ENCODE measurements at places on chromosomes 6 and 20.

DNA sequence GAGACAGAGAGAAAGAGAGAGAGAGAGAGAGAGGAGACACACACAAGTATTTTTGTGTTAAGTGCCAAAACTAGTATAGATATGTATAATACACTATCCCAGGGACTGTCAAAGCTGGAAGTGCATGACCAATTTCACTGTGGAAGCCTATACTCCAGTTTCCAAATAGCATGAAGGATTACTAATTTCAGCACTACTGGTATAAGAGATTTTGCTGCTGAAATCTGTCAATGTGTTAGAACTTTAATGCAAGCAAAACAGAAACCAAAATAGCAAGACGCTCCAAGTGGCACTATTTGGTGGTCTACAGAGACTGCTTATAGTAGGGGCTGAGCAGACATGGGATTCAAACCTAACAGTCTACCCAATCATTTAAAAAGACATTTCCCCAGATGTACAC lies 284.8 kb downstream of the BTBD9 start:
- DNase-seq = no peak

- DNase-seq = no peak
Measured at GRCh38 chr6:109197061-109197460, 101.8 kb downstream of the CEP57L1 start.

DNA sequence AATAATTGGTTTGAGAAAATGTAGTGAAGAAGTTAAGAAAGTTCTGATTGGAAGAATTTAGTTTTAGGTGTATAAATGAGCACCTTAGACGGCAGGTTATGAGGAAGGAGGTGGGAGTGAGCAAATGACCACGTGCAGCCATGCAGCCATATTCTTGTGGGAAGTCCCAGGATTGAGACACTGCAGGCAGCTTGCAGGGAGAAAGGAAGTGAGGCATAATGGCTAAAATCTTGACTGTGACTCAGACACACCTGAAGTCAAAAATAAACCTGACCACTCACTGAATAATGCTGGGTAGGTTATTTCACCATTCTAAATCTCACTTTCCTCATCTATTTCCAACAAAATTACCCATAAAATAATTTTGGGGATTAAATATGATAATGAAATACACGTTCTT lies 16.6 kb downstream of the DSE start:
- no peak for DNase-seq

DNA sequence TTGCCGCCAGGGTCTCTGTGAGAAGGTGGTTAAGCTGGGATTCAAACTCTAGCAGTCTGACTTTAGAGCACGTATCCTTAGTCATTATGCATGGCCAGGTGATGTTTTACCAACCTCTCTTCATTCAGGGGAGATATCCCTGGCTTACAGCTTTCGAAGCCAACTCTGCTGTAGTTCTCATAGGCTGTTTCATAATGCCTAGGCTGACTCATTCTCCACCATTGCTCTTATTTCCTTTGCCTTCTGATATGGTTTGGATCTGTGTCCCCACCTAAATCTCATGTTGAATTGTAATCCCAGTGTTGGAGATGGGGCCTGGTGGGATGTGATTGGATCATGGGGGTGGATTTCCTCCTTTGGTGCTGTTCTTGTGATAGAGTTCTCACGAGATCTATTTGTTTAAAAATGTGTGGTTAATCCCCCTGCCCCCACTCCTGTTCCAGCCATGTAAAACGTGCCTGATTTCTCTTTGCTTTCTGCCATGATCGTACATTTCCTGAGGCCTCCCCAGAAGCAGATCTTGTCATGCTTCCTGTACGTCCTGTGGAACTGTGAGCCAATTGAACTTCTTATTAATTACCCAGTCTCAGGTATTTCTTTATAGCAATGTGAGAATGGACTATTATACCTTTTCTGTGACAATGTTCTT lies 94.6 kb upstream of the MAN1A1 start:
- DNase-seq = no peak

DNA sequence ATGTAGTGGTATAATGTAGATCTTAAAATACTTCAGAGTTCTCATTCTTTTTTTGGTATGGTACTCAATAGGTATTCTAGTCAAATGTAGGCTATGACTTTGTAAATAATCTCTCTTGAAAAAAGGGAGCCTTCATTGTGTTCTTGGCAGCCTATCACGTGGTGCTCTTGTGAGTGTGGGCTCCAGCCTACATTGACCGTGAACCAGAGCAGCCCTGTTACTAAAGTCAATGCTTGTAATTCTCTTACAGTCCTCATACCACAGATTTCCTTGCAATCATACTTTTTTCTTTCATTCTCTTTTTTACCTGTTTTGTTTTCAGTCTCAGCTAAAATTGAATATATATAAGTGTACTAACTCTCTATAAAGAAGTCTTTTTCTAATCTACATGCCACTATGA lies 31.1 kb downstream of the ARID1B start:
- DNase-seq = no peak

GRCh38 chr6:82984720-82985119 lies 80.9 kb downstream of the UBE3D start:
- DNase-seq = no peak

DNA sequence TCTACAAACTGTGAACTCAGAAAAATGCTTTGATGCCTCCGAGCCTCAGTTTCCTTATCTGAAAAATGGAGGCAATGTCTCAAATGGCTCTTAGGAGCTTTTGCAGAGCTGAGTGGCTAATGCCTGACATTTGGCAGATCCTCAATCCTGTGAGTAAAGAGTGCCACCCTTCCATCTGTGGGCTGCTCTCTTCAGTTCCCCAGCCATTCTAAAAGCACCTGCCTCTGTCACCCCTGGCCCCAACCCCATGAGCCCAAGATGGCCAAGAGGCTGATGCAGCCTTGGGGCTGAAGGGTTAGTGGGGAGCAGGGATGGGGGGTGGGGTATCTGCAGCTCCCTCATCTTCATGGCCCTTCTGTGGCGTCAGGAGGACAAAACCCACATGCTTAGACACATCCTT lies 14.5 kb upstream of the GUCA1A start:
- DNase-seq = no peak

DNA sequence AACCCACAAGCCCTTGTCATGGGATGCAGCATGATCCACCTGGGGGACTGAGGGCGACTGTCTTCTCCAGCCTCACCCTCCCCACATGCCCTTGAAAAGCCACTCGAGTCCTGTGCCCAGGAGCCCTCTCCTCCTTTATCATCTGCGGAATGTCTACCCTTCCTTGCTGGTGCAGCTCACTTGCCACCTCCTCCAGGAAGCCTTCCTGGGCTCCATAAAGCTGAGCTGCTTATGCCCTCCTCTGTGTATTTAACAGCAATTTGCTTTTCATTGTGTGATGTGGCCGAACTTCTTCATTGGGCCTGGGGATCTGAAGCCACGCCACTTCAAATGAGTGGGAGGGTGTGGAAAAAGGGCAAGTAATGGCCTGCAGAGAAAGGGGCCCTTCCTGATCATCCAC lies 17.8 kb upstream of the RBPJL start:
- DNase-seq = no peak

- DNase-seq = no peak
Measured at GRCh38 chr6:39203436-39204159, 25.7 kb downstream of the KCNK5 start.

- no peak for DNase-seq
Measured at GRCh38 chr20:4086771-4087687, 71.7 kb upstream of the RNF24 start.

GRCh38 chr6:43544461-43544860 lies 27.6 kb downstream of the POLR1C start:
- DNase-seq = no peak

DNA sequence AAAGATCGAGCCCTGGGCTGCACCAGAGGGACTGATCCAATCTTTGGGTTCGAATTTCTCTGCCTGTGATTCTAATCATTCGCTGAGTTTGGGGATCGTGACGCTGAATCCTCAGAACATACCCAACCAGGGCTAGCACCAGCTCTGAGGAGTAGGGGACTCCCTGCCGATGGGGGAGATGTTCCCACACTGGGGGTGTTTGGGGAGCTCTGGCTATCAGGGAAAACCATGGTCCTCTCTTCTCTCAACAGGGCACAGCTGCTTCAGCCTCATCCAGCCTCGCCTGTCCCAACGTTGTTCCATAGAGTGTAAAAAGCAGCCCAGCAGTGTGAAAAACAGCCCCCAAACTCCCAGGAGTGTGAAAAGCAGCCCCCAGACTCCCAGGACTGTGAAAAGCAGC lies 136.6 kb downstream of the ANKRD60 start:
- no peak for DNase-seq

DNA sequence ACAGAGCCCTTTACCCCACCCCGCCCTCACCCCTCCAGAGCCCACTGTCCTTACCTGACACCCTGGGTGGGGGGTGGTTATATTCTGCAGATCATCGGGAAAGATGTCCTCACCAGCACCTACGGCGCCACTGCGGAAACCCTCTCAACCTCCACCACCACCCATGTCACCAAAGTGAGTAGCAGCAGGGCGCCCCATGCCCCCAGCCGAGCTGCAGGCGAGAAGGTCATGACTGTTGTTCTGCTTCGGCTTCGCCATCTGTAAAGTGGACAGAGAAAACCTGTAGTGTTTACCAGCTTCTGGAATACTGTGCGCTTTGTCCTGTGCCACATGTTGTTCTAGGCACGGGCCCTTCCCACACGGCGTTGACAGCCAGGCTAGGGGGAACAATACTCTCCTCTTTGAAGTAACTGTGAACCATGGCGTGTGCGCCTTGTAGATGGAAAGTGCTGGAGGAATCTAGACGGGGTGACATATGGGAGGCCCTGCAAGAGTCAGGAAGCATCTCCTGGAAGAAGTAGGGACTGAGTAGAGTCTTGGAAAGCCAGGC lies 16.5 kb upstream of the AAR2 start:
- no peak for DNase-seq

DNA sequence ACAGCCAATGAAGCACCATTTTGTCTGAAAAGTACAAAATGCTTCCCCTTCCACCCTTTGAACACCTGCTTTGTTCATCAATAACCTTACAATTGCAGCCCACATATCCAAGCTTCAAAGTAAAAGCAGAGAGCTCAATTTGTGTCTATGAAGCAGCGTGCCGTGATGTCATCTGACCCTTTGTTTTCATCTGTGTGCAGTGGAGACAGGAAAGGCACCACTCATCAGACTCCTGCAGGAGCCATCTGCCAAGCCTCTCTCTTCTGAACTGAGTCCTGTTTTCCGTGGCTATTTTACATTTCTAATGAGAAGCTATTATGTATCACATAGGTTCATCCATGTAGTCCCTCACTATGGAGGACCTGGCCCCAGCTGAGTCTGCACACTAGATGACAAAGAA lies 7.5 kb upstream of the LY86 start:
- DNase-seq = no peak

- no peak for DNase-seq
Measured at GRCh38 chr20:16615199-16615598, 42.0 kb upstream of the KIF16B start.

- DNase-seq = no peak
Measured at GRCh38 chr20:2006452-2007361, 12.8 kb upstream of the PDYN start.

- DNase-seq = no peak
Measured at GRCh38 chr20:45423700-45424099, 7.8 kb downstream of the PIGT start.

GRCh38 chr20:11891077-11891775 lies 26.5 kb upstream of the BTBD3 start:
- no peak for DNase-seq

- no peak for DNase-seq
Measured at GRCh38 chr6:64520050-64520449, 884.4 kb downstream of the PHF3 start.

GRCh38 chr6:40077736-40078135 lies 143.5 kb upstream of the MOCS1 start:
- DNase-seq = no peak

All from stimulated activated CD4-positive, alpha-beta T cell treated with anti-CD3 and anti-CD28 coated beads, TNF-alpha, amount 100 ng/mL, for 24 hours (primary cell).